ENCODE measurements at places on chromosomes 4 and X. TPM values are rescaled to one million over a fixed set of nuclear protein-coding genes. Genes with fewer than 3 reads are reported as not detected.
A peak's percentile ranks its signal among the peaks of the same experiment; 100 is the strongest.

PDCL2 gene
- not detected for total RNA-seq

HS6ST2 gene
- not detected for total RNA-seq

SFRP2 gene
- 0.33 TPM for total RNA-seq

SCARB2 gene
- total RNA-seq = 8.4 TPM

CSTF2 gene
- 35.2 TPM for total RNA-seq

DNA sequence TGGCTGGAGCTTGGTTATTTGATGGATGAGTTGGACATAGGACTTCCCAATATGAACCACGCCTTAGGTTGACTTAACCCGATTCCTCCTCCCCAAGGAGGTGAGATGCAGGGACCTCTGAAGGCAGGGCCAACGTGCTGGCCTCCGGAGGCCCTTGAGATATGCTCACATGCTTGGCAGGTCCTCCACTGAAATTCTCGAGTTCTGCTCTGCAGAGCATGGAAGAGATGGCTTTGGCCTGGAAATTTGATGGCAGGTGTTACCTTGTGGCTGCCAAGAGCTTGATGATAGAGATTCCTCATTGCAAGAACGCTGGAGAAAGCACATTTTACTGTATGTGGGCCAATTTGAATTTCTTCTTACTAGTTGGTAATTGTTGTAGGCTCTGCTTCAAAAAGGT lies 117.4 kb upstream of the LIMCH1 start:
- DNase-seq = no peak
- no peaks in the 10 kb centered on the region for H3K36me3 ChIP-seq
- no peak overlapping the region for H3K4me3 ChIP-seq
- H3K27me3 ChIP-seq = no peaks in the 10 kb centered on the region
- H3K27ac ChIP-seq = no peak overlapping the region

GRCh38 chr4:36771411-36772153 lies 473.0 kb upstream of the NWD2 start:
- DNase-seq = no peak
- no peaks in the 10 kb centered on the region for H3K36me3 ChIP-seq
- H3K27me3 ChIP-seq = no peaks in the 10 kb centered on the region
- H3K27ac ChIP-seq = no peak overlapping the region
- no peak overlapping the region for H3K4me3 ChIP-seq
- H3K4me1 ChIP-seq = no peaks in the 10 kb centered on the region

GRCh38 chrX:39950018-39950688 lies 147.6 kb downstream of the BCOR start:
- no peaks in the 10 kb centered on the region for H3K36me3 ChIP-seq
- H3K4me3 ChIP-seq = no peak overlapping the region
- no peak for DNase-seq

DNA sequence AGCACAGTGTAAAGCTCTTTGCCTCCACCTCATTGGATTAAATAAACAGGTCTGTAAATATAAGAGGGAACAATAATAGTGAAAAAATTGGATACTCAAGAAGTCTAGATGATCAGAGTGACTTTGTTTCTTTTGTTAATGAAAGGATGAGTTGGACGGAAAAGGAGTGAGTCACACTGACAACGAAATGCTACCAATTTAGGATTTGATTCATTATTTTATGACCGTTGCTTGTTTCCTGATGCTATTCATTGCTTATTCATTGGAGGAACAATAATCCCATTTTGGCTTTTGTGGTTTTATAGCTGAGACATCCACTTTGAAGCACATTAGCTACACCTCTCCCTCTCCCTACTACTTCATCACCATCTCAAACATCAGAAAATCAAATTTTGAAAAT lies 74.4 kb upstream of the DYNLT3 start:
- H3K4me1 ChIP-seq = no peaks in the 10 kb centered on the region
- no peak overlapping the region for H3K4me3 ChIP-seq
- H3K27ac ChIP-seq = no peak overlapping the region
- no peaks in the 10 kb centered on the region for H3K36me3 ChIP-seq
- no peak for DNase-seq

DNA sequence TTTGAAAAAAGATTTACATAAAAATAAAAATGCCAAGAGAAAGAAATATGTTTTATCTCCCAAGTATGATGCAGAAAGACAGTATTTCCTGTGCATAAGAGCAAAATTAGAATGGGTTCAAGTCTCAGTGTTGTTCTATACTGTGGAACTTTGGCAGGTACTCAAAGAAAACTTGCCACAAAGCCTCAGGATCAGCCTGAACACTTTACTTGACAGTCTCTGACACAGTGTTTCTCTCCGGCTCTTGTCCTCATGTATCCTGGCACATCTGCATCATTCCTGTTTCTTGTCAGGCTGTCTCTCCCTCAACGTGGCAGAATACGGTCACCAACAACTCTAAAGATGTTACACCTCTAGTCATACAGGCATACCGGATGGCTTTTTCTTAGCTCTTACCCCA lies 273.7 kb downstream of the ARHGAP24 start:
- no peaks in the 10 kb centered on the region for H3K4me1 ChIP-seq
- no peaks in the 10 kb centered on the region for H3K27me3 ChIP-seq
- no peak overlapping the region for H3K27ac ChIP-seq
- no peaks in the 10 kb centered on the region for H3K36me3 ChIP-seq
- no peak overlapping the region for H3K4me3 ChIP-seq

DNA sequence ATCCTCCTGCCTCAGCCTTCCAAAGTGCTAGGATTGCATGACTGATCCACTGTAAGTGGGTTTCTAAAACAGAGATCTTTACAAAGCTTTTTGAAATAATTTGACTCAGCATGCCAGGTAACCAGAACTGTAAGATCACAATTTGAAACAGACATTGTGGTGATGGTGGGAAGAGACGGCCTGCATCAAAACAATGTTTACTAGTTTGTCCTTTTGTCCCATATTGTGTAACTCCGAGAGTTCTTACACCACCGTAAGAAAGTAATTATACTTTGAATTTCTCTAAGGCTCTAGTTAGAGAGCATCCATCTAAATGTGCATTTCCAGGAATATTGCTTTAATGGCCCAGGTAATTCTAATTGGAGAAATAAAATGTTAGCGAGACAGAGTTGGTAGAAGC lies 594 bp upstream of the ARHGAP24 start:
- no peaks in the 10 kb centered on the region for H3K36me3 ChIP-seq
- peaks cover 2% of the 10 kb centered on the region for H3K27me3 ChIP-seq
- H3K27ac ChIP-seq = no peak overlapping the region
- peak overlapping the region; percentile 62 for H3K4me3 ChIP-seq
- peaks cover 5% of the 10 kb centered on the region for H3K4me1 ChIP-seq

DNA sequence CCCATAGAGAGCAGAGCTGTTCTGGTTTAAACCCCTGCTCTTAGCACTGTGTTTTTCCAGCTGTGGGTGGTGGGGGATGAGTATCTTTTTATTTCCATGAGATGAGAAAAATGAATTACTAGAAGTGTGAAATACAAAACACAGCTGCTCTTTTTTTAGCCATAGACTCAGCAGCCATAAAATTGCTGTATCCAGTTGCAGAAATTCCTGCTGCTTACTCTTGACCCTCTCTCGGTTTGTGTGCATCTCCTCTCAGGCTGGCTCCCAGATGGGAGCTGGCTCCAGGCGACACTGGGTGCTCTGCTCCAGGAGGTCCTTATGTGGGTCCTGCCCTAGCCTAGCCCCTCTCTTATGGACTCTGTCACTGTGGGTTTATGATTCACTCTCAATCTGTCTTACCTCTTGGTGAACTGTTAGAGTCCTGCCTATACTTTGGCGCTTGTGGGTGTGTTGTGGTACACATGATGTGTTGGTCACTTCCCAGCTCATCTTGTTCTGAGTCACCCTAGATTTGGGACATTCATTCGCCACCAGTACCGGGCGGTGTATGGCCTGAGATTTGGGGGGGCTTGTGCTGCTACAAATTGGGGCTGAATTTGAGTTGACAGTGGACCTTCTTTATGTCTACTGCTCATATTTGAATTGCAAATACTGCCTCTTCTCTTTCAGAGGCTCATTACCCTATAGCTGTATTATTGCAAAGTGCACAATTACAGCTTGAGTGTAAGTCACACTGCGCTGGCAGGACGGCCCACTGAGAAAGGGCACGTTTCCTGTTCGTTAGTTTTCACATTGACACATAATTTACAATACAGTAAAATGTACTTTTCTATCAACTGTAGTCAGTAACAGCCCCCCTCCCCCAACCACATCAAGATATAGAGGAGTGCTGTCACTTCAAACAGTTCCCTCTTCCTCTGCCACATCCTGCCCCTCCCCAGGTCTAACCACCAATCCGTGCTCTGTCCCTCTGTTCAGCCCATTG lies 46.9 kb upstream of the MSANTD1 start:
- DNase-seq = peak; percentile 38
- no peaks in the 10 kb centered on the region for H3K27me3 ChIP-seq
- H3K27ac ChIP-seq = peak overlapping the region; percentile 78
- H3K4me3 ChIP-seq = 0 out of 2 replicates have a peak overlapping the region, but pooled peaks have one; percentile 15

GRCh38 chr4:185096032-185096653 lies 46.9 kb upstream of the SLC25A4 start:
- no peak overlapping the region for H3K4me3 ChIP-seq
- no peaks in the 10 kb centered on the region for H3K36me3 ChIP-seq
- DNase-seq = no peak
- no peak overlapping the region for H3K27ac ChIP-seq
- no peaks in the 10 kb centered on the region for H3K4me1 ChIP-seq
- H3K27me3 ChIP-seq = 0 out of 2 replicates have a peak, but pooled peaks cover 3% of the 10 kb centered on the region

- no peaks in the 10 kb centered on the region for H3K36me3 ChIP-seq
- H3K27ac ChIP-seq = no peak overlapping the region
- no peaks in the 10 kb centered on the region for H3K4me1 ChIP-seq
- H3K4me3 ChIP-seq = no peak overlapping the region
- no peaks in the 10 kb centered on the region for H3K27me3 ChIP-seq
Measured at GRCh38 chr4:175282407-175282806, 364.2 kb downstream of the ADAM29 start.

GRCh38 chr4:163484906-163485305 lies 9.6 kb upstream of the TMA16 start:
- no peak for DNase-seq
- no peak overlapping the region for H3K4me3 ChIP-seq
- no peaks in the 10 kb centered on the region for H3K36me3 ChIP-seq
- no peaks in the 10 kb centered on the region for H3K27me3 ChIP-seq
- no peak overlapping the region for H3K27ac ChIP-seq
- peaks cover 12% of the 10 kb centered on the region for H3K4me1 ChIP-seq

DNA sequence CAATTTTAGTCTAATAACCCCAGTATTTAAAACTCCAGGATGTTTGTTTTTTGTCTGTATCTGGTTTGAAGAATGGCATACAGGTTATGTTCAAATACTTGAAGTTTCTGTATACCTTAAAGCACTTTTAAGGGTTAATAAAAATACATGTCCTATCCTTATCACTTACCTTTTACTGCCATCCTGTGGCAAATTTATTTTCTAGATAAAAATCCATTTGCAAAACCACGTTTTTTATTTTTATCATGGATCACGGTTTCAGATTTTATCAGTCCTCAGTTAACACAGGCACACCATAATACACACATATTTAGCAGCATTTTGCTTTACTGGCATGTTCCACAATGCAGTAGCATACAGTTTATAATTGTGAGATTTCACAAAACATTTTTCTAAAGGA lies 113.3 kb upstream of the H2AZ1 start:
- H3K4me1 ChIP-seq = no peaks in the 10 kb centered on the region
- no peaks in the 10 kb centered on the region for H3K36me3 ChIP-seq
- no peaks in the 10 kb centered on the region for H3K27me3 ChIP-seq
- H3K4me3 ChIP-seq = no peak overlapping the region
- no peak for DNase-seq

DNA sequence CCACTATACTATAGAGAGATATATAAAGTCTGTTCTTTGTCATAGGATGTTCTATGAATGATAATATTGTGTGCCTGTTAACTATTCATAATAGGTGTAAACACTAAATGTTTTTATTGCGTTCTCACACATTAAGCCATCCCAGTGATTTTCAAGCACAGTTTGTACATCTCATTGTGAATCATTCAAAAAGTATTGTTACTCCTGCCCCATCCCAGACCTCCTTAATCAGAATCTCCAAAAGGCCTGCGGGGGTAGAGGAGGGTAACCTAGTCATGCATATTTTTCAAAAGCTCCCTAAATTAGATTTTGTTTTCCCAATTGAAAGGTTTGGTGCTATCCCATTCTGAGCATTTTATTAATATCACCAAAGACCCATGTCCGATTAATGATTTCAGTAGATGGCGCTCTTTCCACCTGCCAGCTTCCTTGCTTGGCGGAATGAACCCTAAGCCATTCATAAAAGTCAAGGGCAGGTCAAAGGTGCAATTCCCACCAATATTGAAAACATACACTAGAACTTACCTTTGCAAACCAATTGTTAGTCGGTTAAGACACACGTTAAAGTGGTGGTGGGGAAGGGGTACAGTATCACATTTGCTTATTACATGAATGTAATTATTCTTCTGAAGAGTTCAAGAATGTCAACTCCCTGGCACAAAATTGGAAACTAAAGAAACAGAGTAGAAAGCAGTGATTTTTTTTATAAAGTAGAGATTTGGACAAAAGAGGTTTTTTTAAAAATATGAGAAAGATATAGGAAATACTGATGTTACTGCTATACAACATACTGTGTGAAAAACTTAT lies 5.8 kb upstream of the TET2 start:
- H3K4me1 ChIP-seq = no peaks in the 10 kb centered on the region
- H3K36me3 ChIP-seq = no peaks in the 10 kb centered on the region
- no peak overlapping the region for H3K4me3 ChIP-seq
- no peak for DNase-seq
- no peak overlapping the region for H3K27ac ChIP-seq
- H3K27me3 ChIP-seq = no peaks in the 10 kb centered on the region

DNA sequence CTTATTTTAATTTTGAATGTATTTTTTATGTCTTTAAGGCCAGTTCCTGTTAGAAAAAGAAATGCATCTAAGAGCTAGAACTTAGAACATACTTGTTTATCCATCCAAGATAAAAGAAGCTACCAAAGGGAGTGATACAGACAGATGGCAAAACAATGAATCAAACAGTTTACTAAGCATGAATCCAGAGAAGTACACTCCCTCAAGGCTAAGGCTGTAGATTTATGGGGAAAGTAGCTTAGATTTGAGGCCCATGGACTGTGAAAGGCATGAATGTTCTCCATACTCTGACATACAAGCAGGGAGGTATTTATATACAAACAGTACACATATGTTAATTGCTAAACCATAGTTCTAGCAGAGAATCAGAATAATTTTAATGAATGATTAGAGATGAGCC lies 255.3 kb upstream of the NRK start:
- no peaks in the 10 kb centered on the region for H3K4me1 ChIP-seq
- H3K4me3 ChIP-seq = no peak overlapping the region
- no peak overlapping the region for H3K27ac ChIP-seq
- H3K36me3 ChIP-seq = no peaks in the 10 kb centered on the region
- H3K27me3 ChIP-seq = no peaks in the 10 kb centered on the region

DNA sequence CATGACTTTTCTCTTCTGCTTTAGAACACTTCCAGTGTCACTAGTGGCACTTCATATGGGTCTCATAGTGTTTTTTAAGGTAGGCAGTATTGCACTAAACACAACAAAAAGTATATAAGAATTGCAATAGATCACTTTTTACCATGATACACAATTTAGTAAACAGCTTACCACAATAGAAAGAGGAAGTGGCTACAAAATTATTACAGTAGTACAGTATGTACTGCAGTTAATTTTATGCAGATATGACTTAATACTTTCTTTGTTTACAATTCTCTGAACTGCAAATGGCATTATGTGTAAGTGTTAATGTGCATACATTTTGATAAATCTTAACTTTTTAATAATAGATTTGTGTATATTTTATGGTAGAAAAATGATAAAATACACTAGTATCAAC lies 157.3 kb downstream of the RRAGB start:
- no peak overlapping the region for H3K27ac ChIP-seq
- no peaks in the 10 kb centered on the region for H3K36me3 ChIP-seq
- no peaks in the 10 kb centered on the region for H3K4me1 ChIP-seq
- H3K27me3 ChIP-seq = no peaks in the 10 kb centered on the region
